ENCODE measurements at places on chromosomes 7 and 10.

- DNase-seq = no peak
These were observed 5.0 kb downstream of the CREB3L2 start for GRCh38 chr7:137996871-137997270.

GRCh38 chr10:90484518-90484917, 373.3 kb downstream of the HTR7 start:
- DNase-seq = no peak

- no peak for DNase-seq
These were observed 319.6 kb downstream of the GRID1 start for GRCh38 chr10:86046845-86047460.

DNA sequence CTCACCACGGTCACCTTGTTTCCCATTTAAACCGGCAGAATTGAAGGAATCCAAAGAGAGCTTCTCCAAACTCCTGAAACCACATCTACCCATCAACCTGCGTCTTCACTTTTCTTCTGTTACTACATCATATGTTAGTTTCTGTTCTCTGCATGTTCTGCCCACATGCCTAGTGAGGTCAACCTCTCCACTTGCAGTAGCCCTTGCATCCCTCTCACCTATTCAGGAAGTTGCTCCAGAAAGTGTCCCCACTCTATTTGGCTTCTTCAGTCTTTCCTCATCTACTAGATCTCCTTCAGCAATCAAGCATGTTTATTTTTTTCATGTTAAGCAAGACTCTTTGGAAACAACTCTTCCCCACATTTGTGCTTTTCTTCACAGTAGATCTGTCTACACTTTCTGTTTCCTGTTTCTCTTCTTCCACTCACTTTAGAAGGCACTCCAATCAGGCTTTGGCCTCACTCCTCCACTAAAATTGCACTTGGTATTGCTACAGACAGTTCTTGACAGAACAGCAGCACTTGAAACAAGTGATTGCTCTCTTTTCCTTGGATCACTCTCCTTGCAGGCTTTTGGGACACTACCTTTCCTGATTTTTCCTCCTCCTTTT, 7.5 kb downstream of the SAMD9L start:
- DNase-seq = no peak

DNA sequence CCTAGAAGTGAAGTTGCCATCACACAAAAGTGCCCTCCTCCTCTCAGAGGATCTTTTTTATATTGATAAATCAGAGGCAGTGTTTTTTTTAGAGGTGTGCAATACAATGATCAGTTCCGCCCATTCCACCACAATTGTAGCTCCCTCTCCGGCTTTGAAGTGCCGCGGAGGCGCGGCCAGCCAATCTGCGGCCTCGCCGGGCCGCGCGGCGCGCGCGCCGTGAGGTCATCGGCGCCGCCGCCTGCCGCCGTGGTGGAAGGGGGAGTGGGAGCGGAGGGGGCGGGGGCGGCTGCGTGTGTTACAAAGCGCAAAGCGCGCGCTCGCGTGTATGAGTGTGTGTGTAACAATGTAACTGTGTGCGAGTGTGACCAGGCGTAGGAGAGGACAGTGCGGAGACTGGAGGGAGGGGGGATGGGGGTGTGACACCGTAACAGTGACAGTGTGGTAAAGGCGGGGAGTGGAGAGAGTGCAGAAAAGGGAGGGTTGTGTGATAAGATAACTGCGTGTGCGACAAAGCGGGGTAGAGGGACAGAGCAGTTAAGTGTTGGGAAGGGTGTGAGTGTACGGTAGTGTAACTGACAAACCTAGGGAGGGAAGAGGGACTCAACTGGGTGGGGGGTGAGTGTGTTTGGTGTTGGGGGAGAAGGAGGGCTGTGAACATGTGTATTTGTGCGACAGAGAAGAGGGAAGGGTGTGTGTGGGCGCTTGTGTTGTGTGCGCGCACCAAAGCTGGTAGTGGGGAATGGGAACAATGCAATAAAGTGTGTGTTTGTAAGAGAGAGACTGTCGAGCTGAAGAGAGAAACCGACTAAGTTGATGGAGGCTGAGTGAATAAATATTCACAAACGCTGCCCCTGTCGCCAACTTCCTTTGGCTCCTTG, at the start of gene SP8:
SP8 (minus strand) TSS at position 108 of the 881 bp plus-strand sequence; CDS start at position 20, 88 bp downstream.
- peak; percentile 63 for DNase-seq

DNA sequence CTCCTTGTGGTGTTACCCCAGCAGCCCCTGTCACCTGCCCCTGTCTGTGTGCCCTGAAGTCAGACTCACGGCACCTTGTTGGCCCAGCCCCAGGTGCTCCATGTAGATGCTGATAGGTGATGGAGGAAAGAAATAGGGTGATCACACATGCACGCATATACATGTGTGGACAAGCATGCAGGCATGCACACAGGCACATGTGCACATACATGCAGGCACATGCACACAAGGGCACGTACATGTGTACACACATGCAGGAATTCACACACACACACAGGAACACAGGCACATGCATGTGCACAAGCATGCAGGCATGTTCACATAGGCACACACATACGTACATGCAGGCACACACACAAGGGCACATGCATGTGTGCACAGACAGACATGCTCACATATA, 16.6 kb upstream of the ELFN1 start:
- no peak for DNase-seq

- no peak for DNase-seq
These were observed 112.4 kb upstream of the SEMA3C start for GRCh38 chr7:81031243-81031642.

DNA sequence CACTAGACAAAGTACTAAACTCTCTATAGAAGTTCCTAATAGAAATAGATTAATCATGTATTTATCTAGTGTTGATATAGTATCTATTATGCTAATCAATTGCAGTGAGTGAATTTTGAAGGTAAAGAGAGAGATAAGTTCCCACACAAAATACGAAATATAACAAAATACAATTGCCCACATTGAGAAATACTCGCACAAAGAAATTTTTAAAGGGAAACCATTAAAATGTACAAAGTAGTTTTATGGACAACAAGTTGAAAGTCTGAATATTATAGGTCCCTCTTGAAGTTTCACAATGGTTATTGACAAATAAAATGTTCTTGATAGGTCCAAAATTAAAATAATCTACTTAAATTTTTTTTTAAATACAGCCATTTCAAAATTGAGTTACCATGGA, 1031.1 kb downstream of the SORCS1 start:
- no peak for DNase-seq

- DNase-seq = no peak
These were observed 192.0 kb upstream of the PTN start for GRCh38 chr7:137535579-137535978.

GRCh38 chr7:137886281-137886680, 39.5 kb upstream of the DGKI start:
- DNase-seq = no peak

- no peak for DNase-seq
These were observed 41.4 kb downstream of the EBF3 start for GRCh38 chr10:129922598-129923123.

DNA sequence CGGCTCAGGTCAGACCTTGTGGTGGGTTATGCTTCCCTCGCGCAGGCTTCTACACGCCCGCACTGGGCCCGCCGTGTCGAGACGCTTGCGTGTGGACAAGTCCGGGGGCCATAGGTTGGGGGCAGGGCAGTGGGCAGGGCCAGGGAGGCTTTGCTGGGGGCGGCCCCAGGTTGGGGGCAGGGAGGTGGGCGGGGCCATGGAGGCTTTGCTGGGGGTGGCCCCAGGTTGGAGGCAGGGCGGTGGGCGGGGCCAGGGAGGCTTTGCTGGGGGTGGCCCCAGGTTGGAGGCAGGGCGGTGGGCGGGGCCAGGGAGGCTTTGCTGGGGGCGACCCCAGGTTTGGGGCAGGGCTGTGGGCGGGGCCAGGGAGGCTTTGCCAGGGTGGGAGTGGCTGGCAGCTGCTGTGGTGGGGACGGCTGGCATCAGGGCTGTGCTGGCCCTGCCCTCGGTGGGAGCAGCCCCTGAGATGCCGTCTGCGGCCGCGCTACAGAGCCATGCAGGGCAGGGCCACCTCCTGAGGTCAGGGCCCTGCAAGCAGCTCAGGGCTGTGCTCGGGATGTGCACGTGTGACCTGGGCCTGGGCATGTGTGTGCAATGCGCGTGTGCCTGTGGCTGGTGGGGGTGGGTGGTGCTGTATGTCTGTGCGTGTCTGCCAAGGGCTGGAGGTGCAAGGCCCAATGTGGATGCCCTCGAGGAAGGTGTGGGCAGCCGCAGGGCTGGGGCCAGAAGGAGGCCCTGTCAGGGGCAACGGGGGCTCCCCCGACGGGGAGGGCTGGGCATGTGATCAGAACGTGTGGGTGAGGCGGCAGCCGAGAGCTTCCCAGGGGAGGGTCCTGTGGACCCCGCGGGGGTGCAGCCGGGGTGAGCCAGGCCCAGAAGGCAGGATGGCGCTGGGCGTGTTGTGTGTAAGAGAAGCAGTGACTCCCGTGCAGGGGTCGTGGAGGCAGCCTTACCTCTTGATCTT, 72.5 kb upstream of the NKX6-2 start:
- DNase-seq = peak; percentile 11

- no peak for DNase-seq
These were observed 171.2 kb downstream of the REEP3 start for GRCh38 chr10:63692220-63692896.

- DNase-seq = no peak
These were observed 42.5 kb downstream of the PRKAG2 start for GRCh38 chr7:151834271-151835035.

- no peak for DNase-seq
These were observed 178.1 kb upstream of the POM121L12 start for GRCh38 chr7:52857367-52857766.

DNA sequence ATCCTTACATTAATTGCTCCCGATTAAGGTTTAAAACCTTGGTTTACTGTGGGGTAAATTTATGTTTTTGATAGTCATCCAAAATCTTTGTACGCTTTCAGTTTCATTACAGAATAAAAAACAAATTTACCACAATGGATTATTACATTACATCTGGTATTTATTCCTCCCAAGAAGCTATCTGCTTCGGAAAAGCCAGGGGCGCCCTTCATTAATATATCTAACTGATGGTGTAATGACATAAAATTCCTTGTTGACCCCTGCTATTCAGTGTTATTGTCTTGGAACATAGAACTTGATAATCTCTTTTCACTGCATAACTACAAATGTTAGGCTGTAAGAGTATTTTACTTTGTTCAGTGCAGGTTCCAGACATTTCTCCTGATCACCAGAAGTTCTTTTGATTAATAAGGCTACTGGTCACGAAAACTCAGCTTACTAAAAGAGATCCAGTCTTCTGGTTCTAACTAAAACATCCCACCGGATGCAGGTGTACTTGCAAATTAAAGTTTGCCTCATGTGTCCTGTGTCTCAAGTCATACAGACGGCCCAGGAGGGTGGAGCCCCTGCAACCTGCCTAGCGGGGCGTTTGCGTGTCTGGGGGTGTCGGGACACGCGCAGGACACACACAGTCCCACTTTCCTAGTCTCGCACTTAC, 581 bp upstream of the GLCCI1 start:
- DNase-seq = no peak

DNA sequence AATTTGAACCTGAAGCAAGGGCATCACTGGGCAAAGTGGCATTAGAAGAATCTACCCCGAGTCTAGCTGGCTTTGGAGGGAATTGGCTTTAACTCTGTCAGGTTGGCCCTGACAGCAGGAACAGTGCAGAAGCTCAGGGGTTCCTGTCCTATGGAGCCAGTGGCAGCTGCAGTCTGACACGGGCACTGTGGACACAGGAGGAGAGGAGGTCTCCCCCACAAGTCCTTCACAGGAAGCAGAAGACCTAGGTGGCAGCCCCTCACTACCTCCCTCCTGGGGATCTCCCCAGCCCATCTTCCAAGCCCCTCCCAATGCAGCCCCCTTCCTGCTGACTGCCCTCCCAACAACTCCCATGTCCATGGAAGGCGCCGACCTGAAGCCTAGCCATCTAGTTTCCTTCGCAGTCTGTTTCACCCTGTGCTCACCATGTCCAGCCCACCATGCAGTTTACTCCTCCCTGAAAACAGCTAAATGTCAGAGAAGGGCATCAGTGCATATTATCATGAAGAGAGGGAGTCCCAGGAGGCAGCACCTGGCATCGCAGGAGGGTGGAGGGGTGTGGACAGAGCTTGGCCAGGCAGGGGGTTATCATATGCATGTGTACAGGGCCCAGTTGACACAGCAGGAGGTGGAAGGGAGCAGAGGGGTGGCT, 17.9 kb upstream of the GDF10 start:
- peak; percentile 37 for DNase-seq

DNA sequence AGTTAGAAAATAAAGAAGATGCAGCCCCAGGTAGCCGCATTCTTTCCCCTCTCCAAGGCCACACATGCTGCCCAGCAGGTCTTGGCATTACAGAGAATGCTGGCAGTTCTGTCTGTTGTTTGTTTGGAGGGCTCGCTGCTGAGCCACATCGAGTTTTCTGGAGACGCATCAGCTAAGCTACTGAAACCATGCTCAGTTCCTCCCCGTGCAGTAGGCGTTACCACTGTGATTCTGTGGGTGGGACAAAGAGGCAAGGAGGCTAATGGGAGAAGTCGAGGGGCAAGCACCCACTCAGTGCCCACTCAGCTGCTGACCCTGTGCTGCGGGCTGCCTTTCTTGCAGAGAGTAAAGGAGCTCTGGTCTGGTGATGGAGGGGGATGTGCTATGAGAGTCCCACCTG, 15.5 kb upstream of the GTPBP4 start:
- DNase-seq = no peak

- no peak for DNase-seq
These were observed 102.4 kb downstream of the MDFIC start for GRCh38 chr7:115024276-115024675.

- no peak for DNase-seq
These were observed 843.6 kb downstream of the PCDH15 start for GRCh38 chr10:53957401-53957800.

- no peak for DNase-seq
These were observed 330.1 kb downstream of the PAXIP1 start for GRCh38 chr7:154672659-154673415.

DNA sequence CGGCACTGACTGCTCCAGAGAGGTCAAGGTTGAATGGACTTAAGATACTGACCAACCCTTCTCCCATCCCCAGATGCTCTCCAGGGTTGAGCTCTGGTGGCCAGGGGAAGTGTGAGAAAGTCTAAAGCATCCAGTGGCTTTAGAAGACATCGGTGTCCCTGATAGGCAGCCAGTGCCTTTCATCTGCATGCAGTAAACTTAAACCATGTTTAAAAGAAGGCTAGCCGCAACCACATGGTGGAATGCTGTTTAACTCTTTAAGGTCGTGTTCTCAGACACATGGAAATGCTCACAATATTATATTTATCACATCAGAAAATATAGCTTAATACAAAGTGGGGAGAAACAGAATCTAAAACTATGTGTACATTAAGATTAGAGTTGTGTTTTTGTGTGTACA, 137.0 kb downstream of the CNNM2 start:
- no peak for DNase-seq

GRCh38 chr7:130426564-130426963, 14.3 kb downstream of the CEP41 start:
- no peak for DNase-seq

GRCh38 chr10:110864662-110865140, 7.0 kb upstream of the PDCD4 start:
- DNase-seq = no peak

GRCh38 chr7:48096273-48096672, 7.2 kb downstream of the UPP1 start:
- no peak for DNase-seq

DNA sequence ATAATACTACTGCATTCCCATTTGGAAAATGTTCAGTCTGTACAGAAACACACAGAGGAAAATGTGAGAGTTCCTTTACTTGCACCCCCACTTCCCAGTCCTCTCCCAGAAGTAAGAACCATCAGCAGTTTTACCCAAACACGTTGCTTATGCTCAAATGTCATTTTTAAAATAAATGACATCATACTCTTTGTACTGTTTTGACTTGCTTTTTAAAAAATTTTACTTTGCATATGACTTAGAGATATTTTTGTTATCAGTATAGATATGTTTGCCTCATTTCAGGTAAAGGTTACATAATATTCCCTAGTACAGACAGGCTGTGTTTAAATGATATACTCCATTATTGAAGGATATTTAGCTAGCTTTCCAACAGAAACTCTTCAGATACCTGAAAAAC, 13.5 kb upstream of the PTPRN2 start:
- DNase-seq = no peak

All from right forelimb (tissue), 1 donor.